Left lung (tissue), 14 donors: ENCODE measurements at places on chromosomes 3 and 15.

GRCh38 chr15:37880009-37880834 is 54.2 kb upstream of the TMCO5A start:
- DNase-seq: peak; percentile 46

- DNase-seq: no peak
These were observed 75.3 kb upstream of the BOC start for GRCh38 chr3:113136071-113136470.

GRCh38 chr15:88814393-88814792 is 11.2 kb downstream of the ACAN start:
- no peak for DNase-seq

DNA sequence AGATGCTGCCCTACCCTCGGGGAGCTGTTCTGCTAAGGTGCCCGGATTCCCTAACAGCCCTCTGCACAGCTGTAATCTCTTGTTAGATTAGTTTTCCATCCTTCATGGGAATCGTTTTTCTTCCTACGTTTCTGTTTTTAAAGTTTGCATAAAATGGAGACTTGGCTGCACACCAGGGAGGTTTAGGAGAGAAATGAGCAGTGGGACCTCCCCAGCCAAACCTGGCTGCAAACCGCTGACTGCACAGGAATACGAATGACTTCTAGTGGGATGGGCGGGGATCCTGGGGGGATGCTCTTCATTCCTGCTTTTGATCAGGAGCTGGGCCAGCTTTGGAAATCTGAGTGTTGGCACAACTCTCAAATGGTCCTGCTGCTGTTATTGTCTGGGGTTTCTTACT is 77.5 kb downstream of the THSD4 start:
- DNase-seq: no peak

DNA sequence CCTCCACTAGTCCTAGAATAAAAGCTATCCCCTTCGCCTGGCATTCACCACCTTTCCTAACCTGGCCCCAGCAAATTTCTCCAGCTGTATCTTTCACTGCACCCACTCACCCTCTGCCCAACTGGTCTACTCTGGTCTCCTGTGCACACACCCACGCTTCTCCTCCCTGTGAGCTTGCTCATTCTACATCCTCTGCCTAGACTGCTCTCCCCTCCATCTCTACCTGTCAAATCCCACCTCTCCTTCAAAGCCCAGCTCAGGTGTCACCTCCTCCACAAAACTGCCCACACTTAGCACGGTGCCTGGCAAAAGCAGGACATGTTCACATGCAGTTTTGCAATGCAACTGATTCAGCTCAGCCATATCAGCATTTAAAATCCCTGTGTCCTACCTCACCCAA is 45.8 kb upstream of the NTRK3 start:
- DNase-seq: no peak
